MCF 10A (cell line): ENCODE measurements at places on chromosomes 16 and 17.

GRCh38 chr17:31444026-31444425 is 52.6 kb downstream of the RAB11FIP4 start:
- no peak for DNase-seq

DNA sequence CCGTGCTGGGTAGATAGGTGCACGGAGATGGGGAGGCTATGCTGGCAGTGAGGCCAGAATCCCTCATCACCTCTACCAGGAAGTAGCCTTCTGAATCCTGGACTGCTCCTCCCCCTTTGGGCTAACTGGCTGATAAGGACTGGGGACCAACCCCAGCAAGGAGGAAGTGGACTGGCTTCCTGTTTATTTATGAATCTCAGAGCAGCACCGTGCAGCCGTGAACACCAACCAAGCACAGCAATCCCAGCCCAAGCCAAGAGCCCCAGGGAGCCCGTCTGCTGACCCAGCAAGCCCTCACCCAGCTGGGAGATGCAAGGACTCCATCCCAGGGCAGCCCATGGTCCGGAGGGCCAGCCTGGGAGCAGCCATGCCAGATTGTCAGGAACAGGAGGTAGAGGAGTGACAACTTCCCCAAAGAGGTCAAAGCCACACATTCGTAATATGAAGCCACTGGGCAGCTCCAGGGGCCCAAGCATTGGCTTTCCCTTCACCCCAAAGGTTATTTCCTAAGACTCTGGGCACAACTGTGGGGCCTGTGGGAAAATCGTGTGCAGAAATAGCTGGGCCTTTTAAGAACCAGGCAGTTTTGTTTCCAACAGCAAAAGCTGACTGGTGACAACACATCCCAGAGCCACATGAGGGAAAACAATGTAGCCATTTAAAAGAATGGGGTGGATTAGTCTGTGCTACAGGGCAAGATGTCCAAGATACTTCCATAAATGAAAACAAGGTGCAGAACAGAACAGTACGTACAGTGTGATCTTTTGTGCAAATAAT is 23.9 kb downstream of the PHB1 start:
- no peak for DNase-seq

- no peak for DNase-seq
Observed at GRCh38 chr17:43477832-43478634, 5.7 kb upstream of the DHX8 start.

- no peak for DNase-seq
Observed at GRCh38 chr17:2060681-2061440, 6.0 kb downstream of the HIC1 start.

- DNase-seq, result peak; percentile 53
Observed at GRCh38 chr17:57955183-57955931, at the start of gene CUEDC1. CUEDC1 (minus strand) TSS chr17:57955412; CDS start chr17:57885564, 69,848 bp downstream.

DNA sequence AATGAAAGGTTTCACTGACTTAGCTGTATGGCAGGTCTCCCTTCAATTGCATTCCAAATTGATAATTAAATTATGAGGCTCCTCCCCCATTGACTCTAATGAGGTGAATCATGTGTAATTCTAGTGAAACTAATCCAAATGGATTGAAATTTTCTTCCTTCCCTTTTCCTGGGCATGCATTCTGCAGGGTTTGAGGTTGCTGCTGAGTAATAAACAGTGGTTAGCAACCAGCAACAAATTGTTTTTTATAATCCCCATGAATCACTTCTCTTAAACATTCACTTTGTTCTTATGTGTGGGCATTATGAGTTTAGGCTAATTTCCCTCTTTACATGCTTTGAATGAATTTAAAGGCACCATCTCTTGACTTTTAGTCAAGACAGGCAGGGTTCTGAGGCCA is 43.4 kb downstream of the MYOCD start:
- DNase-seq, result no peak

DNA sequence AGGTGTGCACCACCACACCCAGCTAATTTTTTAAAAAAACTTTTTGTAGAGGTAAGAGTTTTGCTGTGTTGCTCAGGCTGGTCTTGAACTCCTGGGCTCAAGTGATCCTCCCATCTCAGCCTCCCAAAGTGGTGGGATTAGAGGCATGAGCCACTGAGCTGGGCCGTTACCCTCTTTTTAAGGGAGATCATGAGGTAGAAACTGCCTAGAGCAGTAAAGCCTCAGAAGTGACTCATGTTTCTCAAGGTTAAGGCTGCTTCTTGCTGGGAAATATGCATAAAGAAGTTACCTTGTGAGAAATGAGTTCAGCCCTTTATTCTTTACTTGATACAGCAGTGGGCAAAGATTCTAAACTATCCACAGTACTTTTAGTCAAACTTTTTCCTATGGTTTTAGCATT is 38.2 kb downstream of the GRB2 start:
- DNase-seq, result peak; percentile 44

DNA sequence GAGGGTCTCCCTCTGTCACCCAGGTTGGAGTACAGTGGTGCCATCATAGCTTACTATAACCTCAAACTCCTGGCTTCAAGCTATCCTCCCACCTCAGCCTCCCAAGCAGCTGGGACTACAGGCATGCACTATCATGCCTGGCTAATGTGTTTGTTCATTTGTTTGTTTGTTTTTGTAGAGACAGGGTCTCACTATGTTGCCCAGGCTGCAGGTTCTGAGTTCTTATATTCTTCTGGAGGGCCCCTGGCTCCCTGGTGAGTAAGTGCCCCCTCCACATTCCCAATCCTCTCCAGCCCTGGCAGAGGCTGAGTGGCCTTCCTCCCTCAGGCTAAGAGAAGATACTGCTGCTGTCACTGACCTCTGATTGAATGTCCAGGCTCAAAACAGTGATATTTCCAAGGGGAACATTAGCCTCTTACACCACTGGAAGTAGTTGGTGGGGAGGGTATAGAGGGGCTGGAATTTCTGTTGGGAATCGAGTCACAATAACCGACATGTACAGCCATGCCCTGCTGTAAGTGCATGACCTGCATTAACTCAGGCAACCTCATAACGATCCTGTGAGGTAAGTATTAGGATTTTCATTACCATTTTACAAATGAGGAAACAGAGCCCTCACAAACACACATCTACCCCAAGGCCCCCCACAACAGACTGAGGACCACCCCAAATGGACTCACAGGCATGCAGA is 2.7 kb upstream of the ETV4 start:
- DNase-seq, result no peak

DNA sequence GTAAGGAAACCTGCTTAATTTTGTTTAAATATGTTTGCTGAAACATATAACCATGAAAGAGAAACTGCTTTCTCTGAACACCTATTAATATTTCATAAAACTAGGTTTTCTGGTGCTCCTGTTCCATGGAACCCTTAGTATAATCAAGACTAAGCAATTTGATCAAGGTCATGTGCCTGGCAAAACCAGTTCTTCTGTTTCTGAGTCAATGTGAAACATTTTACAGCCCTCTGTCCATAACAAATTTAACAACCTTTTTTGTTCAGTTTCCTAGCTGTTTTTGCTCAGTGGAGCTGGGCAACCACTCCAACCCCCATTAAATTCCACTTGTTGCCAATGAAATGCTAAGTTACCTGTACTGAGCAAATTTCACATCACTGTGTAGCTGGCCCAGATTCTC is 344.0 kb downstream of the CA10 start:
- no peak for DNase-seq

DNA sequence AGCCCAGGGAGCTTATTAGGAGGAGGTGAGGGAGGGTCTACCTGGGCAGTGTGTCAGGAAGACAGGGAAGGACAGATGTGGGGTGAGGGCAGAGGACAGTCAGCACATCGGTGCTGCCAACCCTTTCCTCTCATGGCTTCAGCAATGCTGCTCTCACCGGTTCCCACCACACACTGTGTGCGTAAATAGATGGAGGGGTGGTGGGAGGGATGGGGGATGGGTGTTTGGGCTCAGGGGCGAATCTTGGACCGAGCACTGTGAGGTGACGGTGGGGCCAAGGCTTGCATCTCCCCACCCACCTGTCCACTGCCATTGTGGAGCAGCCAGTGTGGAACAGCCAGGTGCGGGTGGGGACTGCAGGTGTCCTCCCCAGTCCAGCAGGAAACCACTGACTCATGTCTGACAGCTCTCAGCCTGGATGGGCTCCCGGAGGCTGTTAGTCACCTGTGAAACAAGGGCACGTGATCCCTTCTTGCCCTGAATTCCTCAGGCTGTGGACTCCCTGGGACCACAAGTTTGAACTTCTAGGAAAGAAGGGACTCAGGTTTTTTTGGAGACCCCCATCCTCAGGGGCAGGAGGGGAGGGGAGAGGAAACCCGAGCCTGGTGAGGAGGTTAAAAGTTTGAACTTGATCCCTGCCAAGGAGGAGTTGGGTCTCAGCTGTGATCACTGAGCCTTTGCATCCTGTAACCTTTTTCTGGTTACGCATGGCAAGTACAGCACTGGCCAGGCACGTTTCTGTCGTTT is 42.7 kb upstream of the SMPD3 start:
- peak; percentile 91 for DNase-seq

DNA sequence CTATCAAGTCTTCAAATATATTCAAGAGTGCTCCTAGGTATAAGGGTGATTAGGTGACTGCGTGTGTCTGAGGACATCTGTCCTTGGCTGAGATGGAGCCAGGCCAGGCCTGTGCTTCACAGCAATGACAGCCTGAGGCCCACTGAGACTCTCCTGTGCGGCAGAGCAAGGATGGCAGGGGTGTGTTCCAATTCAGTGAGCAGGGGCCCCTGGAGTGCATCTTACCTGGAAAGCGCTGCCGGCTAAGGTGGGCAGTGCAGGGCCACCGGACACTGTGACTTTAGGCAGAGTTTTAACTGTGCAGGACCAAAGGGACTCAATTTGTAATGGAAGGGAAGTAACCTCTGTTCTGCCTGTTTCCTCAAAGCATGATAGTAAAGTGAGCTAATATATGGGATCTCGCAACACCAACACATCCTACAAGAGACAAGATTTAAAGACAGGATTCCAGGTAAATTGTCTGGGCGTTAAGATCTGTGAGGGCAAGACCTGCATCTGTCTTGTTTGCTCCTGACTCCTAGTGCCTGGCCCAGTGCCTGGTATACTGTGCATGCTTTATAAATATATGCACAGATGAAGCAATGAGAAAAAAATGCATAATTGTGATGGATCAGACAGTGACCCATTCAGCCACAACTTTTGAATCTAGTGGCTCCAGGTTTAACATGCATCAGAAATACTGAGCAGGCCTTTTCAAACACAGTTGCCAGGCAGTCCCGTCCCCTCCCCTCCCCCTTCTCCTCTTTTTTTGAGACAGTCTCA is 86.7 kb downstream of the MRC2 start:
- no peak for DNase-seq

DNA sequence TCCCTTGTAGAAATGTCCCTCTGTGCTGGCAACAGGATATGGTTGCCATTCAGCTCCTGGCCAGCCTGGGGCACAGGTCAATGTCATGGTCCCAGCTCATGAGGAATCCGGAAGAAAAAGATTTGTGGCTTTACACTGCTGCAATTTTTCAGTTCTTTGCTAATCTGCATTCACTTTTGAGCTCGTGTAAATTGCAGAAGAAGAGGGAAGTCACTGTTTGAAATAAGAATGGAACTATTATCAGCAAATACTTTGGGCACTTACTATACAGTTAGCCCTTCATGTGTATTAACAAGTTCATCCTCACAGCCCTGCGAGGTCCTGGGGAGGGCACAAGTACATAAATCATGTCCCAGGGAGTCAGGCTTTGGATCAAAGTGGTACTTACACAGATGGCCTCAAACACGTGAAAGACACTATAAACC is 14.2 kb downstream of the SLC47A2 start:
- DNase-seq, result no peak

- DNase-seq, result no peak
Observed at GRCh38 chr17:21302711-21303425, 18.4 kb downstream of the MAP2K3 start.

DNA sequence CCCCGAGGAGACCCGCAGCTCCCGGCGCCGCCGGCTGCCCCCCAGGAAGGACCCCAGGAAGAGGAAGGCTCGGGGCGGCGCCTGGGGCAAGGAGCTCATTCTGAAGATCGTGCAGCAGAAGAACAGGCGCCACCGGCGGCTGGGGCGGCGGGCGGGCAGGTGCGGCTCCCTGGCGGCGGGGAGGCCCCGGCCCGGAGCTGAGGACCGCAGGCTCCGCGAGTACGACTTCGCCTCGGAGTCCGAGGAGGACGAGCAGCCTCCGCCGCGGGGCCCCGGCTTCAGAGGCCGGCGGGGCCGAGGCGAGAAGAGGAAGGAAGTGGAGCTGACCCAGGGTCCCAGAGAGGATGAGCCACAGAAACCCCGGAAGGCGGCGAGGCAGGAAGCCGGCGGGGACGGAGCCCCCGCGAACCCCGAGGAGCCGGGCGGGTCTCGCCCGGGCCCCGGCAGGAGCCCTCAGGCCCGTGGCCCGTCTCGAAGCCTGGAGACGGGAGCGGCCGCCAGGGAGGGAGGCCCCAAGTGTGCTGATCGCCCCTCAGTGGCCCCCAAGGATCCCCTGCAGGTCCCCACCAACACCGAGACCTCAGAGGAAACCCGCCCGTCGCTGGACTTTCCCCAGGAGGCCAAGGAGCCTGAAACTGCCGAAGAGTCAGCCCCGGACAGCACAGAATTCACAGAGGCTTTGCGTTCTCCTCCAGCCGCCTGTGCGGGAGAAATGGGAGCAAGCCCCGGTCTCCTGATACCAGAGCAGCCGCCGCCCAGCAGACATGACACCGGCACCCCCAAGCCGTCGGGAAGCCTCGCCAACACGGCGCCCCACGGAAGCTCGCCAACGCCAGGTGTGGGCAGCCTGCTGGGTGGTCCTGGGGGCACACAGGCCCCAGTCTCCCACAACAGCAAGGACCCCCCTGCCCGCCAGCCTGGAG is 22.3 kb upstream of the ZFPM1 start:
- no peak for DNase-seq

DNA sequence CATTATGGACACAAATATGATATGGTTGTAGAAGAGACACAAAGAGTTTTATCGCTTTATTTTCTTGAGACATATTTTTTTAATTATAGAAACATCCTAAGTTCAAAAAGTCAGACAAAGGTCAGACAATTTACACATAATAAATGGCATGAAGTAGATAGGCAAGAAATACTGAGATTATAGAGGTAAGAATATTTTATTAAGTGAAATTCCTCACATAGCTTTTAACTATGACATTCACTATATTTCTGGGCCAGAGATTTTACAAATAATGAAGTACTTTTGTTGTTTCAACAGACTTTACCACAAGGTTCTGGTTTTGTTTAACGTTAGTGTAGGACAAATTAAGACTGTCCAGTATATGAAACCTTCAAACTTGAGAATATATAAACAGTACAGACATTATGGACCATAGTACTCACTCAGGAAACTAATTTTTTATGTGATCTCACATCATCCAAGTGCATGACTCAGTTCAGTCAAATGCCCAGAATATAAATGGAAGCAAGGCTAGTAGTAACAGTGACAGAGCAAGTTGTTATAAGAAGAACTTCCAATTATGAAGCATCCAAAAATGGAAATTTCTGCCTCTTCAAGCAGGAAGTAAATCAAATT is 394.8 kb downstream of the KCNJ2 start:
- no peak for DNase-seq

DNA sequence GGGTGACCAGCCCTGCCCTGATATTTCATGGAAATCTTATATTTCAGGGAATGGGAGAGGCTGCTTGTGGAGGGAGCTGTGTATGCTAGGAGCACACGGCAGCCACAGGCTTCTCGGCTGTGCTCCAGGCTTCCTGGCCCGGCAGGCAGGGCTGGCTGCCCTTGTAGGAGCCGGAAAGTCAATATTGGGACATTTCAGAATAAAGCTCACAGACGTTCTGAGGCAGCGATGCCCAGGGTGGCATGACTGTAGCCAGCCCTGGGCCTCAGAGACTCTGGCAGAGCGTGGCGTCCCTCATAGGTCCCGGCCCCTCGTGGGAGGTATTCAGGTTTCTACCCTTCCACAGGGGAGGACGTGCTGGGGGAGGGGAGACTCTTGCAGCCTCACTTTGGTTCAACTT is 65.7 kb downstream of the BANP start:
- DNase-seq, result no peak

GRCh38 chr17:12599186-12599920 is 66.3 kb upstream of the MYOCD start:
- no peak for DNase-seq
